Hippocampal formation (tissue), 2 donors: ENCODE measurements at places on chromosomes 4 and X.
A peak's percentile ranks its signal among the peaks of the same experiment; 100 is the strongest.

GRCh38 chrX:103562801-103563200, 22.5 kb upstream of the TCEAL4 start:
- DNase-seq, result no peak

- no peak for DNase-seq
Measured at GRCh38 chrX:124125471-124125870, 164.0 kb downstream of the STAG2 start.

DNA sequence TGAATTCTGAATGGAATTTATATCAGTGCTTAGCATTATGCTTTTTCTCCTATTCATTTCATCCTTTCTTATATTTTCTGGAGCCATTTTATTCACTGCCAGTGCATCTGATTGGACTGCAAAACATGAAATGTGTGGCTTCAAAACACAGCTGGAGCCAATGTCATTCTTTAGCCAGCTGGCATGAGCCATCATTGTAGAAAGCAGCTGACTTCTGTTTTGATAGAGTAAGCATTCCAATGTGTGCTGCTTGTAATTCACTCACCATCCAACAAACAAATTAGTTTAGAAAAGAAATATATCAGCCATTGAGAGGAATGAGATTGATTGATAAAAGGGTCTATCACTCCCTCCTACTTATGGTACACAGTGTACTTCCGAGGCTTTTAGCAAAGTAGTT, 2616.0 kb downstream of the ARAP2 start:
- DNase-seq, result peak; percentile 26

- peak; percentile 5 for DNase-seq
Measured at GRCh38 chr4:5142726-5143125, 91.4 kb downstream of the STK32B start.

DNA sequence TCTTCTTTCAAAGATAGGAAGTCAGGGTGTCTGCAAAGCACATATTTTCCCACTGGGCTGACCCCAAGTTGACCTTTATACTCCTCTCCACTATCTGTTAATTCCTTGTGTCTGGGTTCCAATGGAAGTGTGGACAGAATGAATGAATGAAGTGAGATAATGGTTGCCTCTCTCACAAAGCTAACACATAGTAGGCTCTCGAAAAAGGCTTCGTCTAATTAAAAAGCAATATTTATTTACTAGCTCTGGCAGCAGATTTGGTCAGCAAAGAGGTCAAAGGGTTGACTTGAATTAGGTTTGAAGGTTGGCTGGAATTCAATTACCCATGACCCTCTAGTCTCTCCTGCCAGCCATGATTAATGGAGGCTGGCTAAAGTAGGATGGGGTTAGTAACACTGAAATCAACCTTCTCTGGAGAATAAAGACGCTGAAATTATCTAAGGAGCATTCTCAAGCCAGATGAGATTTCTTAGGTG, 280.3 kb upstream of the KLF3 start:
- DNase-seq, result no peak

DNA sequence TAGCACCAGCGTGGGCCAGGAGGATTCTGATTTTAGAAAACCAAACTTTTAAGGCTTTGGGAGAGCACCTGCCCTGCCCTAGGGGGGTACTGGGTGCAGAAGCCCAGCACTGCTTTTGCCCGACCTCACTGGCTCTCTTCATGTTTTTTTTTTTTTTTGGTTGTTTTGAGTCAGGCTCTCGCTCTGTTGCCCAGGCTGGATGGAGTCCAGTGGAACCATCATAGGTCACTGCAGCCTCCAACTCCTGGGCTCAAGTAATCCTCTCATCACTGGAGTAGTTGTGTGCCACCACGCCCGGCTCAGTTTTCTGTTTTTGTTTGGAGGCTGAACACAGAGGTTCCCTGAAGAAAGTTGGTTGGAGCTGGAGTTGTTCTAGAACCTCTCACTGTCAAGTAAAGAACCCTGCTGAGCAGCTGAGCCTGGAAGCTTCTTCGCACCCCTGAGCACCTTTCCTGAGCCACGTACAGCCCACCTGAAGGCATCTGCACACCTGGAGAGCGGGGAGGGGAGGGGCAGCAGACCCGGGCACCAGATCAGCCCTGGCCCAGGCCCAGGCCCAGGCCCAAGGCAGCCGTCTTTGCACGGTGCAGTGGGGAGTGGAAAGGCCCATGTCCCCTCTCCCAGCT, 49.5 kb downstream of the SHROOM2 start:
- DNase-seq, result no peak

DNA sequence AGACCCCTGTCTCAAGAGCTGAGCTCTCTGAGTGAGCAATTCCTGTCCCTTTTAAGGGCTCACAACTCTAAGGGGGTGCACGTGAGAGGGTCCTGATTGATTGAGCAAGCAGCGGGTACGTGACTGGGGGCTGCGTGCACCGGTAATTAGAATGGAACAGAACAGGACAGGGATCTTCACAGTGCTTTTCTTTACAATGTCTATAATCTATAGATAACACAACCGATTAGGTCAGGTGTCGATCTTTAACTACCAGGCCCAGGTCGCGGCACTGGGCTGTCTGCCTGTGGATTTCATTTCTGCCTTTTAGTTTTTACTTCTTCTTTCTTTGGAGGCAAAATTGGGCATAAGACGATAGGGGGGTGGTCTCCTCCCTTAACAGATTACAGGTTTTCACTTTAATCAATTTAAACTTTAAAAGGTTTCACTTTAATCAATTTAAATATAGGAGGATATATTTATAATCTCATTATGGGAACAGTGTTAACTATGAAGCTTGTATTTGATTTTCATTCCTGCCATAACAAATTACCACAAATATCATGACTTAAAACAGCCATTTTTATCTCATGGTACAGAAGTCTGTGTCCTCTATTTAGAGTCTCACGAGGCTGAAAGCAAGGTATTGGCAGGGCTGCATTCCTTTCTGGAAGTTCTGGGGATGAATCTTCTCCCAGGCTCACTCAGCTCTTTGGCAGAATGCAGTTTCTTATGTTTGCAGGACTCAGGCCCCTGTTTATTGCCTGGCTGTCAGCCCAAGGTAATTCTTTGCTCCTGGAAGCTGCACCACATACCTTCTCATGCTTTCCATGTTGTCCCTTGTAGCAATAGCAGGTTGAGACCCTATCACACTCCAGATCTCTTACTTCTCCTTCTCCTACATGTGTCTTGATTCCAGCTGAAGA, 5.2 kb downstream of the SPATA4 start:
- no peak for DNase-seq

GRCh38 chr4:18007625-18008024, 13.9 kb downstream of the LCORL start:
- no peak for DNase-seq

- no peak for DNase-seq
Measured at GRCh38 chr4:88897180-88897579, 159.8 kb downstream of the FAM13A start.

- no peak for DNase-seq
Measured at GRCh38 chr4:104044369-104044768, 324.6 kb upstream of the TACR3 start.

GRCh38 chr4:132651196-132651595, 497.9 kb upstream of the PCDH10 start:
- DNase-seq, result no peak

- DNase-seq, result no peak
Measured at GRCh38 chr4:152399246-152399645, 136.6 kb downstream of the FBXW7 start.

DNA sequence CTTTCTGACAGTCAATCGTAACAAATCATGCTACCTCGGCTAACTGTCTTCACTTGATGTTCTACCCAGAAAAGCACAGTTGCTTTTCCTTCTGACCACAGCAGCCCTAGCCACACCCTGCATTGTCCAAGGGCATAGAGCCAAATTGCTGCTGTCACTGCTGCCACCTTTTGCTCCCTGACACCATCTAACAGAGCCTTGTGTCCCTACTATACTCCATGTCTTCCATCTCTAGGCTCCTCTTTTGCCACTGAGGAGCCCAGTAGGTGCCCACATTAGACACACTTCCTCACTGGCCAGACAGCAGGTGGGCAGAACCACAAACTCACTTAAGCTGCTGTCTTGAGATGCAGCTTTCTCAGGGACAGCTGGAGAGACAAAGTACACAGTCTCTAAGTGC, 91.4 kb downstream of the ANXA3 start:
- DNase-seq, result no peak

GRCh38 chr4:86543560-86544309, 50.4 kb upstream of the PTPN13 start:
- peak; percentile 6 for DNase-seq

DNA sequence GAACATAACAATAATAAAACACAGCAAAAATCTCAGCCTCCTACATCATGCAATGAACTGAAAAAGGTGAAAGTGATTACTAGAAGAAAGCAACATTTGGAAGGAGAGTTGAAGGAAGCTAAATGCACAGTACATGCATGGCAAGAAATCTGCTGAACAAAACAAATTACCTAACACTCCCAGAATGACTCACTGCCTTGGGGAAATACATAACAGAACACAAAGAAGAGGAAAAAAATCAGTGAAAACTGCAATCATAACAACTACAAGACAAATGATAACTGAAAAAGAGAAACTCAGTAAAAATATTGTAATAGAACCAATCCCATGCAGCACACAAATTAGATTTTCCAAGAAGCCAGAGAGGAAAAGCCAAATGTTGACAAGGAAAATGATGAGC, 1513.2 kb downstream of the ARAP2 start:
- DNase-seq, result no peak

GRCh38 chrX:130109429-130110378, 593 bp downstream of the ELF4 start:
- no peak for DNase-seq

DNA sequence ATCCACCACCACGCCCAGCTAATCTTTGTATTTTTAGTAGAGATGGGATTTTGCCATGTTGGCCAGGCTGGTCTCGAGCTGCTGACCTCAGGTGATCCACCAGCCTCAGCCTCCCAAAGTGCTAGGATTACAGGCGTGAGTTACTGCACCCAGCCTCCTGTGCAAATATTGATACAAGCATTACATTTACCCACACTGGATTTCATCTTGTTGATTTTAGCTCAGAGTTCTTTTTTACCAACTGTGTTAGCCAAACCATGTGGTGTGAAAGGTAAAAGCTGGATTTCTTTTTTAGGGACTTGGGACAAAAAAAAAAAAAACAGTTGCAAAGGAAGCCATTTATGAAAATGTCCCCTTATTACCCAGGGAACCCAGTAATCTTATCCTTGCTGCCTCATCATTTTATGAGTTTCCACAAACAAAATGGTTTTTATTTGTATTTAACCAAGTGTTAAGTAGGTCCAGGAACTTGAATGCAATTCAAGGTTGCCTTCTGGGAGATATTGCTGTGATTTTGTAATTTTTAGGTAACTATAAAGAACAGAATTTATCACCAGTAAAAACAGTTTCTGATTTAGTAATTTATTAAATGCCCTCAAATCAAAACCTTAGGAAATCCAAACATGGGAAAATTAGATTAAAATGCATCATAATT, 202.5 kb downstream of the PALLD start:
- DNase-seq, result no peak

GRCh38 chr4:32321421-32321820, 1601.3 kb downstream of the PCDH7 start:
- no peak for DNase-seq

DNA sequence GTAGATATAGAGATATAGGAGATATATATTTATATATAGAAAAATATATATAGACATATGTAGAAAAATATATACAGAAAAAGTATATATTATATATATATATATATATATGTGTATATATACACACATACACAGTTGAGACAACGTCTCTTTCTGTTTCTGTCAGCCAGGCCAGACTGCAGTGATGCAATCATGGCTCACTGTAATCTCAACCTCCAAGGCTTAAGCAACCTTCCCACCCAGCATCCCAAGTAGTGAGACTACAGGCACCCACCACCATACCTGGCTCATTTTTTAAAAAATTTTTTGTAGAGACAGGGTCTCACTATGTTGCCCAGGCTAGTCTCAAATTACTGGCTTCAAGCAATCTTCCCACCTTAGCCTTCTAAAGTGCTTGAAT, 426.3 kb downstream of the GPM6A start:
- DNase-seq, result no peak

- no peak for DNase-seq
Measured at GRCh38 chr4:185779517-185779916, 32.5 kb downstream of the SORBS2 start.

- DNase-seq, result no peak
Measured at GRCh38 chrX:118174516-118175098, 58.0 kb upstream of the KLHL13 start.

DNA sequence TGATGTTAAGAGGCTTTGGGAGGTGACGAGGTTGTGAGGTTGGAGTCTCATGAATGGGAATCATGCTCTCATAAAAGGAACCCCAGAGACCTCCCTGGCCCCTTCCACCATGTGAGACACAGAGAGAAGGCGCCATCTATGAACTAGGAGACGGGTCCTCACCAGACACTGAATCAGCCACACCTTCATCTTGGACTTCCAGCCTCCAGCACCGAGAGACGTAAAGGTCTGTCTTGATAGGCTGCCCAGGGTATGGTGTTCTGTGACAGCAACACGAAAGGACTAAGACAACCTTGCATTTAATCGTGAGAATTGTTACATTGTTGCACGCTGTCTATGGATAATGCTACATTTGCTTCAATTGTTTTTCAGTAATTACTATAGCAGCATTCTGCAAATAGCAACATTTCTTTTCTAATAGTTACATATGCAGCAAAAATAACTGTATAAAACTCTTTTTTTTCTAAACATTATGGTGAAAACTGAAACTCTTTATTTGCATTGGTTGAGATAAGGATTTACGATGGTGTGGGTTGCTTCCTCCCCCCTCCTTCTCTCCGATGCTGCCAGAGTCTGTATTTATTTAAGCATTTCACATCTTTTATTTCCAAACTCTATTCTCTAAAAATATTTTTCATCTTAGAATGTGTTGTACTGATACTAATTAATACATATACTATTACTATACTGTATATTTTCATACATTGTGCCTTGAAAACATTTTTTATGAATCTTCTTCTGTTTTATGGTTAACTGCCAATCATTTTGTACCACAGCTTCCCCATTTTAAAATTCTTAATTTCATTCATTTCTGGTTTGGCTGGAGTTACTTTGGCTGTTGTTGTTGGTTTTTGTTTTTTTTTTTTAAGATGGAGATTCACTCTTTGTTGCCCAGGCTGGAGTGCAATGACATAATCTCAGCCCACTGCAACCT, 26.4 kb upstream of the AKAP17A start:
- no peak for DNase-seq
